ENCODE measurements at places on chromosomes 11 and 22.

DNA sequence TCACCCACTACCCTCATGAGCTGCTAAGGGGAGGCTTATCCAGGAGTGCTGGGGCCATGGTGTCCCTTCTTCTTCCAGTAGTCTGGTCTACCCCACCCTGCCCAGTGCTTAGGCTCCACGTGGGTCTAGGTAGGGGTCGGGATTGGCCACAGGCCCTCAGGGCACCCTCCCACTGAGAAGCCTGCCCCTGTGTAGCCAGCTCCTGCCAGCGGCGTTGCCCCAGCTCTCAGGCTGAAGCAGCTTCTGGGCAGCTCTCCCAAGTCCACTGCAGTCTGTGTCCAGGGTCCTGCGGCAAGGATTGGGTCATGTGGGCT lies 24.0 kb upstream of the RIC3 start:
- DNase-seq: no peak

DNA sequence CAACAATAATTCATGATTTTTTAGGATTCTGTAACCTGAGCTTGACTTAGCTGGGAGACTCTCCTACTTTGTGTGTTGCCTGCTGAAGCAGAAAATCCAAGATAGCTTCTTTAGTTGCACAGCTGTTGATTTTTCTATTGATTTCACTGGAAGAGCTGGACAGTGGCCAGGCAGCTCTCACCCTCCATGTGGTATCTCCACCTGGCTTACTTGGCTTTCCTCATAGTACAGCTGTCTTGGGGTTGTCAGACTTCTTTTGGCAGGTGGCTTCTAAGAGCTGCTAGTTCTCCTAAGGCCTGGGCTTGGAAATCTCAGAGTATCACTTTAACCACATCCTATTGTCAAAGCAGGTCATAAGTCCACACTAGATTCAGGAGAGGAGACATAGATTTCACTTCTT lies 130.8 kb upstream of the SPON1 start:
- DNase-seq: no peak

- peak; percentile 91 for DNase-seq
Measured at GRCh38 chr11:6320411-6321155, at the start of gene CAVIN3. TSS of gene CAVIN3 (minus strand) at chr11:6320501. CDS start at chr11:6320476, 25 bp downstream.

DNA sequence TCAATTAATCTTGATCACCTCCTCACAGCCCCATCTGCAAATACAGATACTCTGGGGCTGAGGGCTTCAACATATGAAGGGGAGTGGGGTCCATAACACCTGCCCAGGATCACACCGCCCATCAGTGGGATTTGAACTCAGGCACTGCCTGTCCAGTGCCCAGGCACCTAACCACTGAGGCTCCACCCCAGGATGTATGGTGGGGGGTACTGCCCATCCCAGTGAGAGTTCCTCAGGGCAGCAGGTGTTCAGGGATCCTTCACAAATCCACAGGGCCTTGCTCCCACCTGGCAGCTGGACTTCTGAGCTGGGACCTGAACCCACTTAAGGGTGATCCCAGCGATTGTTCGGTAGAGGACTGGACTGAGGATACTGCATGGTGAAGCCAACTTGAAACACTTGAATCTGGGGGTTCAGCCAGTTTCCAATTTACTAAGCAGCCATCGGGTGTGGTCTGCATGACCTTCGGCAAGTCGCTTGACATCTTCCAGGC lies 33.3 kb downstream of the PRDM11 start:
- no peak for DNase-seq

- no peak for DNase-seq
Measured at GRCh38 chr11:67500484-67500821, 4.7 kb downstream of the PITPNM1 start.

- DNase-seq: no peak
Measured at GRCh38 chr11:33479231-33479630, 221.4 kb downstream of the C11orf91 start.

- no peak for DNase-seq
Measured at GRCh38 chr11:67470337-67471002, 1.4 kb upstream of the TMEM134 start.

DNA sequence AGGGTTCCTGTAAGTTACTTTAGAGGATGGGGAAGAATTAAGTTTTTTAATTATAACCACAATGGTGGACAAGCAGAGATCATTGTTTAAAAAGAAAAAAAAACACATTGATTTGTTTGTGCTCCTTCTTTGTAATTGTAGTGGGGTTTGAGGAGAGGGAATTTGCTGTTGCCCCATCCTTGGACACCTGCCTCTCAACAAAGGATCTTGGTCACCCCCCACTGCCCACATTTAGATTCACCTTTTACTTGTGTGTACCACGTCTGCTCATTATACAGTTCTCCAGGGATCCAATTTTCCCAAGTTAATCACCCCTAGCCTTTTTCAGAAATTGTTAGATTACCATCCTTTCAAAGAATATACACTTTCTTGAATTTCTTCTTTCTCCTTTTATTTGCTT lies 53.0 kb downstream of the DNAJC24 start:
- no peak for DNase-seq

GRCh38 chr11:44028816-44029506 lies 18.8 kb upstream of the ACCSL start:
- DNase-seq: no peak

DNA sequence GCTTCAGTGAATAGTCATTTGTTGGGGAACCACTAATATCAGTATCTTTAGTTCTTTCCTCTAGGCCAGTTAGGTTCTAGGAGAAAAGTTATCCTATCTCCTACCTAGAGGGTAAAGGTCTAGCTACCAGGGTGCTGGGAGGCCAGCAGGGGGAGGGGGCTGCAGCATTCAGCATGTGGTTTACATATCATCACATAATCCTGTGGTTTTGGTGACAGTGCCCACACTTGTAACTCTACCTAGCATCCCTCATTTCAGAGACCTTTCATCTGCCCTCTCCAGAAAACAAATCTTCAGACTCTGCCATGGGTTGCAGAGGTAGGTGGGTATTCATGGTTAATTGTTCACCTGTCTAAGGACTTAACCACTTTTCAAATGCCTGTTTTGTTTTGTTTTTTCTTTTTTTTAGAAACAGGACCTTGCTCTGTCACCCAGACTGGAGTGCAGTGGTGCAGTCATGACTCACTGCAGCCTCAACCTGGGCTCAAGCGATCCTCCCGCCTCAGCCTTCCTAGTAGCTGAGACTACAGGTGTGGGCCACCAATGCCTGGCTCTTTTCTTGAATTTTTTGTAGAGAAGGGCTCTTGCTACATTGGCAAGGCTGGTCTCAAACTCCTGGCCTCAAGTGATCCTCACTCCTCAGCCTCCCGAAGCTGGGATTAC lies 146.8 kb downstream of the ENTHD1 start:
- DNase-seq: peak; percentile 60

GRCh38 chr11:48036466-48036865 lies 56.1 kb downstream of the PTPRJ start:
- no peak for DNase-seq

DNA sequence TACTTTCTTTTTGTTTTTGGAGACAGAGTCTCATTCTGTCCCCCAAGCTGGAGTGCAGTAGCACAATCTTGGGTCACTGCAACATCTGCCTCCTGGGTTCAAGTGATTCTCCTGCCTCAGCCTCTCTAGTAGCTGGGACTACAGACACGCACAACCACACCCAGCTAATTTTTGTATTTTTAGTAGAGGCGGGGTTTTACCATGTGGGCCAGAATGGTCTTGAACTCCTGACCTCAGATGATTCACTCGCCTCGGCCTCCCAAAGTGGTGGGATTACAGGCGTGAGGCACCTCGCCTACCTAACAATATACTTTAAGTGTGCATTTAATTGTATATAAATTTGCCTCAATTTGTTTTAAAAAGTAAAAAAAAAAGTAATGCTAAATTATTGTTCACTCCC lies 38.4 kb downstream of the GRK3 start:
- no peak for DNase-seq

DNA sequence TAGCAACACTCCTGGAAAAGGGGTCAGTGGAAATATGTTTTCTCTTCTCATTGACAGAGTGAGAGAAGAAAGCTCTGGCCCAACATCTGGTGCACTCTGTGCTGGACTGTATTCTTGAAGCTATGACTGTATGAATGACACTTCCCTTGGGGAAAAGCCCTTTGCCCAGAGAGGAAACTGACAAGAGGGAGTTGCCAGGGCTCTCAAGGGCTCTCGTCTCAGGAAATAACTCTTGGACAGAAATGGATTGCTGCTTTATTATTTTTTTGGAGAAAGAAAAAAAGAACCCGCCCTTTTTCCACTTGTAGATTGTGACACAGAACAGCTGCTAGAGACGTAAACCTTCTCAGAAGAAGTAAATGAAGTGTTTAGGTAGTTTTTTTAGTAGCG lies 11.4 kb downstream of the ETS1 start:
- no peak for DNase-seq

Measured in activated CD4-positive, alpha-beta T cell treated with anti-CD3 and anti-CD28 coated beads, Interleukin-2, amount 10 ng/mL, durations not matched to agents 24 days and 14 days (primary cell).